HCEC 1CT (cell line): ENCODE measurements at places on chromosomes 6 and 20.

DNA sequence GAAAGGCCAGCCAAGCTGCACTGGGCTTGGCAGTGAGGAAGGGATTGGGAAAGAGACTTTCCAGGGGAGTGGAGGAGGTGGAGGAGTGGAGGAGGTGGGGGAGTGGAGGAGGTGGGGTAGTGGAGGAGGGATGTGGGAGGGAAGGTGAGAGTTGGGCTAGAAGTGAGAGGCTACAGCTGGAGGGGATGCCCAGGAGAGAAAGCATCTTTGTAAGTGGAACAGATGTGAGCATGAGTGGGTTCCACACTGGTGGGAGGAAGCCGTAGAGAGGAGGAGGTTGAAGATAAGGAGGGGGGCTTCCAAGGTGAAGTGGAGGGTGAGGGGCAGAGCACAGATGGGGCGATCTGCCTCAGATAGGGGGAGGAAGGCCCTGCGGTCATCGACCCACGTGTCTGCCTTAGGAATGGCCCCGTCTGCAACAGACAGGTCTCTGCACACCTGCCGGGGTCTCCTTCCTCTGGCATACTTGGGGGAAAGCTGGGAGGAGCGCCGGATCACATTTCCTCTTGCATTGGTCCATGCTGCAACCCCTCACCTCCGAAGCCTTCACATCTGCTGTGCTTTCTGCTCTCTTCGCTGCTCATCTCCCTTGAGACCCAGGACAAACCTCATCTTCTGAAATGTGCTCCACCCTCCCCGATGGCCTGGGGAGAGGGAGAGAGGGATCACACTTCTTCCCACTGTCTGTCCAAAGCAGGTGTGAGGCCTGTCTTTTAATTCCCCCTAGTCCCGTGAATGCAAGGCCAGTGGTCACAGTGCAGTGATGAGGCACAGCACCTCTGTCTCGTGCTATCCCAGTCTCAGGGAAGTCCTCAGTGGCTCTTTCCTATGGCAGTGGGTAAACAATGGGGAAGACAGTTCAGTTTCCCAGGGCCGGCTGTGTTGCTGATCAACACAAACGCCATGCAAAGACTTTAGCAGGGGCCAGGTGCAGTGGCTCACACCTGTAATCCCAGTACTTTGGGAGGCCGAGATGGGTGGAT is 48.6 kb upstream of the SNX9 start:
- DNase-seq: no peak

- no peak for DNase-seq
These were observed 167.6 kb upstream of the CST7 start for GRCh38 chr20:24781418-24781980.

GRCh38 chr20:60586269-60587050 is 628.2 kb downstream of the CDH26 start:
- no peak for DNase-seq

DNA sequence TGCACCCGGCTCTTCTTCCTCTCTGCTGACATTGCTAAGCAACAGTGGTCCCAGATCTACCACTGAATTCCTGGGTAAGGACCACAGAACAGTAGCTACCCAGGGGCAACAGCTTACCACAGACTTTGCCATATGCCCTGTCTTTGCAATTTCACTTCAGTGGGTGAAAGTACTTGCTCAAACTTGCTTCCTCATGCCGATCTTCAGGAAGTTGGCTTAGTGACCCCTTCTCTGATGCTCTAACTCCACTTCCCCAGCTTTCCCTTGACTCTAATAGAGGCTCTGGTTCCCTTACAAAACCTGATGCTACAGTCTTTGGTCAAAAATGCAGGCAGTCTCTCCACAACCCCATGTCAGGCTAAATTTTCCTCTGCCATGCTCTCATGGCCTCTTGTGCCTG is 3.3 kb upstream of the TAAR5 start:
- no peak for DNase-seq

GRCh38 chr20:55584307-55584706 is 421.0 kb downstream of the CBLN4 start:
- no peak for DNase-seq

DNA sequence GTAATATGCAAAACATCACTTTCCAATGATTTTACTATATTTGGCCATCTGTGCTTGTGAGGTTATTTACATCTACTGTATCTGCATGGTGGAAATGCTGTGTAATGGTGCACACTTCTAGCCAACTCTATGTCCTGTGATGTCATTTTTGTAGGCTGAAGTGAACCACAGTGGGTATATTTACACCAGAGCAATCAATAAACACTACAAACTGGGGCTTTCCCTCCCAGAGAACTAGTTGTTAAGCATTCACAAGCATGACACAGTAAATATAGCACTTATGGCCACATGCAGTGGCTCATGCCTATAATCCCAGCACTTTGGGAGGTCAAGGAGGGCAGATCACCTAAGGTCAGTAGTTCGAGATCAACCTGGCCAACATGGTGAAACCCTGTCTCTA is 4.9 kb downstream of the SLC22A2 start:
- DNase-seq: no peak

DNA sequence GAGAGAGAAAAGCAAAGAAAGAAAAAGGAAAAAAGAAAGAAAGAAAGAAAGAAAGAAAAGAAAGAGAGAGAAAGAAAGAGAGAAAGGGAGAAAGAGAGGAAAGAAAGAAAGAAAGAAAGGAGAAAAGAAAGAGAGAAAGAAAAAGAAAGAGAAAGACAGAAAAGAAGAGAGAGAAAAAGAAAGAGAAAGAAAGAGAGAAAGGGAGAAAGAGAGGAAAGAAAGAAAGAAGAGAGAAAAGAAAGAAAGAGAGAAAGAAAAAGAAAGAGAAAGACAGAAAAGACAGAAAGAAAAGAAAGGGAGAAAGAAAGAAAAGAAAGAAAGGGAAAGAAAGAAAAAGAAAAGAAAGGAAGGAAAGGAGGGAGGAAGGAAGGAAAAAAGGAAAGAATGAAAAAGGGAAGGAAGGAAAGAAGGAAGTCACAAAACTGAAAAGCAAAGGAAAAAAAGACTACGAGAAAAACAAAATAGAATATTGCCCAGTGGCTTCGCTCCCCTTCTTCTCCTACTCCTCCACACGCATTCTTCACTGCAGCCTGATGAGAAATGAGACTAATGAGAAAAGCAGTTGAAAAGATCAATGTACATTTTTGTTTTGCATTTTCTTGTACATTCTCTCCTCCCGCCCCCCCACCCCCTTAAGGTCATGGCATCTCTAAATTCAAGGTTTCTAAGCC is 170.0 kb downstream of the SOD2 start:
- no peak for DNase-seq

DNA sequence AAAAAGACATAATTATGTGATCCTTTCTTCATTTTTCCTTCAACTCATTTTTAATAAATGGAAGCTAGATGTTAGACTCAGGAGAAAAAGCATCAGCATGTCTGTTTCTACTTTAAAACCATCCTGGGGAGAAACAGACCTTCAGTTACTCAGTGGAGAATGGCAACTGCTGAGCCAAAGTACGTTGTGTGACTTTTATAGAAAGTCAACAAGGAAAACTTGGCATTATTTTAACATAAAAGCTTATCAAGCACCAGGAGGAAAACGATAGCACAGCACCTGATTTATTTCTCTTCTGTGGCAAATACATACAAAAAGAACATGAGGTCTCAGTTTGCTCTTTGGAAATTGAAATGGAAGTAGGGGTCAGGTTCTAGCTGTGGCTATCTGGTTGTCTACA is 115.3 kb upstream of the RIPOR2 start:
- no peak for DNase-seq

GRCh38 chr6:150334790-150335783 is 33.7 kb upstream of the IYD start:
- no peak for DNase-seq

- DNase-seq: no peak
These were observed 39.6 kb downstream of the LAMA4 start for GRCh38 chr6:112214739-112215269.

DNA sequence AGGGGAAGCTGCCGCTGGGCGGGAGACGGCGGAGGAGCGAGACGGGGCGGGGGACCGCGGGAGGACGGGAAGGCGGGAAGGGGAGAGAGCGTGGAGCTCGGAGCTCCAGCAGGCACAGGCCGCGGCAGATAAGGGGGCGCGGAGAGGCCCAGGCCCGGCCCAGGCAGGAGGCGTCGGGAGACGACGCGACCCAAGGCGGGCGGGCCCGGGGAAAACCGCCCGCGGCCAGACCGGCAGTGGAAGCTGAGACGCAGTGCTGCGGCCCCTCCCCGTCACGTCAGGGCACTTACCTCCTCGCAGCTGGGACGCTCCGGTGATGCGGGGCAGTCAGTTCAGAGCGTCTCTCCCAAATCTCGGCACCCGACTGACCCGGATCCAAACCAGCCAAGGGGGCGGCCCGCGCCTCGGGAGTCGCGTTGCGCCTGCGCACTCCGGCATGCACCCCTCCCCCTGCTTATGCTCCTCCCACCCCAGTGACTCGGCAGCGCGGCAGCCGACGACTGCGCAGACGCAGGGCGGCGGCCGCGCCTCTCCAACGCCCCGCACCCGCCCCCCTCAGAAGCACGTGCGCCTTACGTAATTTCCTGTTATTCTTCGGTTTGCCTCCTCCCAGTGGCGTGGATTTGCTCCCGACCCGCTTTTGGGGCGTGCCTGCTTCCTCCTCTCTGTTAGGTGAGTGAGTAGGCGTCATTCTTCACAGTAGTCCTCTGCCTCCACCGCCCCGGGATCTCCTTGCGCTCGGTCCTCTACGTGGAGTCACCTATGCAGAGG is at the start of gene OSER1:
Gene OSER1, minus strand, starts transcription at position 366 of the 771 bp plus-strand sequence. CDS start 3,814 bp downstream, outside the sequence.
- peak; percentile 97 for DNase-seq

GRCh38 chr20:35561671-35562070 is 19.8 kb downstream of the ERGIC3 start:
- no peak for DNase-seq

DNA sequence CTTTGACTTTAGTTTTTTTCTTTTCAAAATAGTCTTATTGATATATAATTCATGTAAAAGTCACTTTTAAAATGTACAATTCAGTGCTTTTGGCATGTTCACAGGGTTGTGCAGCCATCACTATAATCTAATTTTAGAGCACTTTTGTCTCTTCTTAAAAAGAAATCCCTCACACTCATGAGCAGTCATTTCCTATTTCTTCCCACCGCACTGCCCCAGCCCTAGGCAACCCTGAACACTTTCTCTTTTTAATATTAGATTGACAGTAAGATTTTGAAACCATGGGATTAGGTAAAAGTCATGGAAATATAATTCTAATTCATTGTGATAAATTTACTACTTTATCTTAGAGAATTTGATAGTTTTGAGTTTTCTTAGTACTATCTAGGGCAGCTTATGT is 309.4 kb downstream of the UTRN start:
- no peak for DNase-seq

- DNase-seq: no peak
These were observed 8.6 kb downstream of the OR10C1 start for GRCh38 chr6:29447670-29448069.

DNA sequence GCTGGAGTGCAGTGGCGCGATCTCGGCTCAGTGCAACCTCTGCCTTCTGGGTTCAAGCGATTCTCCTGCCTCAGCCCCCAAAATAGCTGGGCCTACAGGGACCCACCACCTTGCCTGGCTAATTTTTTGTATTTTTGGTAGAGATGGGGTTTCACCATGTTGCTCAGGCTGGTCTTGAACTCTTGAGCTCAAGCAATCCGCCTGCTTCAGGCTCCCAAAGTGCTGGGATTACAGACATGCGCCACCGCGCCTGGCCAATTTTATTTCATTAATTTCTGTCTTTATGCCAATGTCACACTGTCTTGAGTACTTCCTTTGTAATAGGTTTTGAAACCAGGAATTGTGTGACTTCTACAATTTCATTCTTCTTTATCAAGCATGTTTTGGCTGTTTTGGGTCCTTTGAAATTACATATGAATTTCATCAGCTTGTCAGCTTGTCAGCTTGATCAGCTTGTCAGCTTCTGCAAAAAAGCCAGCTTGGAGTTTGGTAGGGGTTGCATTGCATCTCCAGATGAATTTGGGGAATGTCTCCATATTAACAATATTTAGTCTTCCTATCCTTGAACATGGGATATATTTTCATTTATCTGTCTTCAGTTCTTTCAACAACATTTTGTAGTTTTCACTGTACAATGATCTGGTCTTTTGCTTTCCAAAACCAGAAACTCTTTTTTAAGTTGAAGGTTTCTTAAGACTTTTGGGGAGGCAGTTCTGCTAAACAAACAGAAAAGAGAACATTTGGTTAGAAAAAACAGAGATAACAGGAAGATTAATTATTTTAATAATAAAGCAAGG is 20.8 kb downstream of the ZFAND3 start:
- DNase-seq: no peak
